ENCODE measurements at places on chromosomes 1 and 21.

DNA sequence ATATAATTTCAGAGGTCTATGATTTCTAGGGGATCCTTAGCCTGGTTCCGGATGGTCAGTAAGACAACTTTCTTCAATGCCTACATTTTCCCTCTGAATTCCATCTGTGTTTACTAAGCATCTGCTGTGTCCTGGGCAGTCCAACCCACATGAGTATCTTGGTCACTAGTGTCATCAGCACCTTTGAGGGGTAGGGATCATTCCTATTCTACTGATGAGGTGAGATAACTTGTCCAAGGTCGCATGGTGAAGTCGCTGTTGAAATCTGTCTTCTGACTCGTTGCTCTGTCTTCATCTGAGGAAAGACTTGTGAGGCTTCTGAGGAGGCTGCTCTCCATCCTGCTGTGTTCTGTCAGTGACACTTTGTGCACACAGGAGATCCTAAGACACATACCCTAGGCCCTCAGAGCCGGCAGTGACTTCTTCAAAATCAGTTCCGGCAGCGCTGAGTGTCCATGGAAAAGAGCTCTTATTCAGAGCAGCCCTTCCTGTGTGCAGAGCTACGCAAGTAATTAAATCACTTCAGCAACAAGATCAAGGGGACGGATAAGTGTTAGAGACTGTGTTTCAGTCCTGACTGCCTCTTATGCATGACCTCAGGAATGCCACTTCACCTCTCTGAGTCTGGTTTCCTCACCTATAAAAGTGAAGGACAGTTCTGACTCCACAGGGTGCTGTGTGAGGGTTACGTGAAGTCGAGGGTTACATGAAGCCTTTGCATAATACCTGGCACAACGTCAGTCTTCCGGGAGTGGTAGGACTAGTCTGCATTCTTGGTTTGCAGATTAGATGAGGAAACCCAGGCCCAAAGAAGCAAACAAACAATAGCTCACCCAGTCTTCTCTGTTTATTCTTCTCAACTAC is 28.4 kb downstream of the AK2 start:
- DNase-seq, result no peak

DNA sequence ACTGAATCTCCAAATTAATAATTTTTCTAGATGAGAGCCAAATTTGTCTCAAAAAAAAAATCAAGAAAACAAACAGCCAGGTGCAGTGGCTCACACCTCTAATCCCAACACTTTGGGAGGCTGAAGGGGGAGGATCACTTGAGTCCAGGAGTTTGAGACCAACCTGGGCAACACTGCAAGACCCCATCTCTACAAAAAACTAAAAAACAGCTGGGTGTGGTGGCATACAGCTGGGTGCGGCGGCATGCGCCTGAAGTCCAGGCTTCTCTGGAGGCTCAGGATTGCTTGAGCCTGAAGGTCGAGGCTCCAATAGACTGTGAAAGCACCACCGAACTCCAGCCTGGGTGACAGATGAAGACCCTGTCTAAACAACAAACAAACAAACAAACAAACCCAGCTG is 14.0 kb downstream of the ACBD3 start:
- DNase-seq, result no peak

- DNase-seq, result no peak
Observed at GRCh38 chr1:114341299-114341698, 169.7 kb downstream of the TRIM33 start.

DNA sequence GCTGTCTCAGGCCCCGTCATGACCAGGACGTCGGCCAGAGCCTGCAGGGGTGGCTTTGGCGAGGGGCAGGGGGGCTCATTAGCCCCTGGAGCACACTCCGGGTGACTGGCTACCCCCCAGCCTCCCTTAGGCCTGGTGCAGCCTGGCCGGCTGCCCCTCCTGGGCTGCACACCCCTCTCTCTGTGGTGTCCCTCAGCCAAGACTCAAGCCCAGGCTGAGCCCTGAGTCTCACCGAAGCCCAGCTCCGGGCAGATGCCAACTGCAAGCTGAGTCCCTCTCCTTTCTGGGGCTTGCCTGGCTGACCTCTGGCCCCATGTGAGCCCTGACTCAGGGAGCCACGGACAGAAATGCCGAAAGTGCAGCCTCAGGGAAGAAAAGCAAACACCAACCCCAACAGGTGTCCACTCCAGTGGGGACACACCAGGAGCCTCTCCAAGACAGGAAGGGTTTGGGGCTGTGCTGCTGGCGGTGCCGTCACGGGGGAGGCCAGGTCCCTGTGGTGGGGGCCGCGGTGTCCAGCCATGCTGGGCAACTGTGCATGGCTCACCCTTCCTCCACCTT is 5.3 kb upstream of the IBA57 start:
- DNase-seq, result no peak

DNA sequence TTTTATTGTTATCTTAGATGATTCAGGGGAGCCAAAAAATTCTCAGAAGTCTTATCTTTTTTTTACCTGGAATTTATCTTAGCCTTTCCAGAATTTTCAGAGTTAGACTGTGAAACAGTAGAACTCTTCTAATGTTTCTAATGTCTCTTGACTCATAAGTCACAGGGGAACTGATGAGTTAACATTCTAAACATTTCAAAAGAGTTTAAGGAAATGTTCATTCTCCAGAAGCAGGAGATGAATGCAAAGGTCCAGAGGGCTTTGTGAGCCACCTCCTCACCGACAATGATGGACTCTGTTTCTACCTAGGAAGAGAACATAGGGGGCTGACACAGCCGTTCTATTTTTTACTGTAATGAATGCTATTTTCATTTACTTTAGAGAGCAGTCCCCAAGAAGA is 157.5 kb downstream of the BRINP2 start:
- no peak for DNase-seq

DNA sequence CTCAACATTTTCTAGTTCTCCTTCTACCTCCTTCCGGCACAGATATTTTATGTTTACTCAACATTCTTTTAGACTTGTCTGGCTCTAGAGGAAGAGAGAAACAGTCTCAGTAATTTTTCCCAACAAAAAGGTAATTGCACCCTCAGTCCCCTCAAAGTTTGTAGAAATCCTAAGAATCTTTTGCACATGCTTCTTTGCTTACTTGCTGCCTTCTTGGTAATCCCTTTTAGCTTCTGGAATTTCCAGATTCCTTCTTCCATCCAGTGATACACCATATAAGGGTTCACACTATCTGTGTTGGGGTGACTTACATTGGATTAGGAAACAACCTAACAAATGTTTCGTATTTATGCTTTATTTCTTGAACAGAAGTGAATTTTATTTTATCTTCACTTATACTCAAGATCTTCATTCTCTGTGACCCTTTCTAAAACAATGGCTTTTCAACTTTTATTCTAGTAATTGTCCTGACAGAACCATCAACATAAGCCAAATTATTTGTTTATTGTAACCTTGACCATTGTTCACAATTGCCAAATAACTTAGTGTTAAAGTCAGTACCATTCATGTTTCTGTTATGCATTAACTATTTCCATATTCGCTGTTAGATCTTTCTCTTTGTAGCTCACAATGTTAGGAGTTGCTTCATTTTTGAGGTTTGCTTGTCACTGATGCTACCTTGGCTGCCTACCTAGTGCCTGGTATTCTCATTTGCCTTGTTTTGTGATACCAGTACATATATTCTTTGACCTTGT is 238.1 kb downstream of the HMCN1 start:
- DNase-seq, result no peak

DNA sequence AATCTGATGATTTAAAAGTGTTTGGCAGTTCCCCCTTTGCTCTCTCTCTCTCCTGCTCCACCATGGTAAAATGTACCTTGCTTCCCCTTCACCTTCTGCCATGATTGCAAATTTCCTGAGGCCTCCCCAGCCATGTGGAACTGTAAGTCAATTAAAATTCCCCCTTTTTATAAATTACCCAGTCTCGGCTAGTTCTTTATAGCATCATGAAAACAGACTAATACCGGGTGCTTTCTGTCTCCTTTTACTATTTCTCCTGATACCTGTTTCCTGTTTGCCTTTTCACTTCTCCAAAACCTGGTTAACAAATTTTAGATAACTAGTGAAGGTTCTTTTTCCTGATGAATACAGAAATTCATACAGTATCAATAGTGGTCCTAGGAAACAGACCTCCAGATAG is 1670.3 kb downstream of the MRPL39 start:
- DNase-seq, result no peak

- no peak for DNase-seq
Observed at GRCh38 chr1:167756730-167757405, 35.1 kb downstream of the MPZL1 start.

DNA sequence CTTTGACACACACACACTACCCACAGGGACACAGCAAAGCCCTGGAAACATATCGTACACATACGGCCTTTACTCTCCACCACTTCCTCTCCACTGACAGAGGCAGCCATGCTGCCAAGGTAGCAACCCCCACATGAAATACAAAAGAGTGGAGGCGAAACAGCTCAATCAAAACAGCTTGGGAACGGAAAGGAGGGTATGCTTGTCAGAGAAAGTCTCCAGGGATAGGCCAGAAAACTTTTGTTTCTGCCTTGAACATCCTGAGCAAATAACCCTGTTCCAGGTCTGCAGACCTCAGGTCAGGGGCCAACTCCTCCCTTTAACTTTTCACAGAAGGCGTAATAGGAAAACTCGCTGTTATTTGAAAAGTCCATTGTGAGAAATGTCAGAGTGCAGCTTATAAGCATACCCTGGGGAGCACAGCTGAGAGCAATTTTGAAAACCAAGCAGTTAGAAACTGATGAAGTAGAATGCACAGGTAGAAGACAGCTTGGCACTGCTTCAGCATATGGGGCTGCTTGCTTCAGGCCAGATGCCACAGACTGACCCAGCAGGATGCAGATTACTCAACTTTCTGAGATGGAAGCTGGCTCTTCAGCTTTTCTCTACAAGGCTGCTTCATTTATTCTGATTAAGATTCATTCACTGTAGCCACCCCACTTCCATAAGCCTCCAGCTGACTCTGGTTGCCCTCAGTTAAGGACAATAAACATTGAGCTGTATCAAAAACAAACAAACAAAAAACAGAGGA is 18.0 kb downstream of the KIAA0319L start:
- no peak for DNase-seq

DNA sequence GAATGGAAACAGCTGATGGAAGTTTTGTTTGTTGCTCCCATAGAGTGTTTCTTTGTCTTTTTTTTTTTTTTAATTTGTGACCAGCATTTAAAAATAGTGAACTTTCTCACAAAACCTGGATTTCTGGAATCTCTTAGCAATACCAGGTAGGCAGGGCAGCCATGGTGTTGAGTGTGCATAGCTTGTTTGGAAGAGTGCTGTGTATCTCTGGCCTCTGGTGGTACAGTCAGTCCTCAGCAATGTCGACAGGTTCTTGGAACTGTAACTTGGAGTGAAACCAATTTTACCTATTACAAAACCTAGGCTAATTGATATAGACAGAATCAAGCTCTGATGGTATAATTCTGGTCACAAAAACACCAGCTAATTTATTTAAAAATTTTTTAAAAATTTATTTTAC is 6.7 kb downstream of the AADACL3 start:
- no peak for DNase-seq

DNA sequence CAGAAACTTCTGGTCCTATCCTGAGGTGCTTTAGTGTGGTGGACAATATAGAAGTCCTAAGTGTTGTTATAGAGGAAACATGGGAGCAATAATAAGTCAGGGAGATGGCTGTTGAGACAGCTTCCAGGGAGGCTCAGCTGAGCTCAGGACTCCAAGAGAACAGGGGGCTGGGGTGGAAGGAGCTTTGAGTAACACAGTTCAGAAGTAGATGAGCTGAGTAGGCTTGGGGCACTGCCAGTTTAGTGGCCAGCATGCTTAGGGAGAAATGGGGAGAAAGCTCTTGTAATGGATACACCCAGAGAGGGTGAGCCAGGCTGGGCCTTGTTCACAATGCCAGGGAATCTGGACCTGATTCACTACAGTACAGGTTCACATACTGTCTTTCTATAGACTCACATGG is 201.6 kb downstream of the DAB1 start:
- DNase-seq, result no peak

DNA sequence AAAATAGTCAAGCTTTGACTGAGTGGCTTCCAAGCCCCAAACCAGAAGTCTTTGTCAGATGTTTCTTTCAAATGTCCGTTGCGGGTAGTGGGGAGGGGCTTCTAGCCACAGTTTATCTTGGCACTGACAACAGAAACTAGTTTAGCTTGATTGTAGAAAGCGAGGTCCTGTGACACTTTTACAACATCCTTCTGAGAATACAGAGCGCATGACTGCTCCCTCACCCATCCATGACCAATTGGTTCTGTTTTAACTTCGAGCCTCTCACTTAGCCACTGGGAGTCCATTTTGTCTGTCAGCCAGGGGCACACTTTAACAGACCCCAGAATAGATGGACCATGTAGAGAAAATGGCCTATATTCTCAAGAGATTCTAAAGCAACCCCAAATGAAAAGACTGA is 199.2 kb upstream of the ST6GALNAC5 start:
- no peak for DNase-seq

- no peak for DNase-seq
Observed at GRCh38 chr1:198730952-198731351, 92.1 kb downstream of the PTPRC start.

DNA sequence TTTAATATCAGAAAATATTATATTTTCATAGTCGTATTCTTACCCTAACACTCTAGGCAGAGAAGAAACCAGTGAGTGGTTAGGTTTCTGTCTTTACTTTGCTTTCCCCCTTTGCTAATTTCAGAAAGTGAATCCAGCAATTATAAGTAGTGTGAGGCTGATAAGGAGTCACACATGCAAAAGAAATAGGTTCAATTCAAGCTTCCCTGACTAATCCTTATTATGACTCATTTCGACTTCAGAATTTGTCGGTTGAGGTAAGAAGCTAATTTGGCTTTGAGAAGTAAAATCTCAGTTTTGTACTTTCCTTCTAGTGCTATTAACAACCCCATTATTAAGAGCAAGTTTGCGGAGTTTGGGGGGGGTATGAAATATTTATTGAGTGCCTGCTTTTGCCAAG is 22.4 kb downstream of the ESRRG start:
- DNase-seq, result no peak

DNA sequence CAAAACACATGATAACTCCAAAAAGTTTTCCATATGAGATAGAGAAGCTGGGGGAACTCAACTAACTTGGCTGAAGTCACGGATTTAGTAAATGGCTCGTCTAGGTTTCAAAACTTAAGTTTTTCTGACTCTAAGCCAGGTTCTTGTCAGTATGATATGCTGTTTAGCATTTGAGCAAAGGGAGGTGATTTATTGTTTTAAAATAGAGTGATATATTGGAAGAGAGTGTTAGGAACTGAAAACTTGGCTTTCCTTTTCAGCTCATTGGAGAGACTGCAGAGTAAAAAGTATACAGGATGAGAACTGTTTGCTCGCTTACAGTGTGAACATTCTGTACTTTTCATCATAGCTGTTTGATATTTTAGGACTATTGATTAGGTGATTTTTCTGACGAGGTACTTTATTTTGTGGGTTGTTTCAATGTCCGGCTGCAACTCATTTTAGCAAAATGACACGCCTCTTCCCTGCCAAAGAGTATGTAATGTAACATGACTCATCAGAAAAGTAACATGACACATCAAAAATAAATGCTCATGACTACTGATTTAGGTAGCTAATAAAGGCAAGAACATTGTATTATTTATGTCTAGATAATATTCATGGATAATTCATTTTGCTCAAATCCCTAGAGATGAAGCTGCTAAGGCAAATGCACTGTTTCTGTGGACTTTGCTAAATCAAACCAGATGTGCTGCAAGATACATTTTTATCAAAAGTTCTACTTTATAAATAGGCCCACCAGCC is 355.1 kb downstream of the GPATCH2 start:
- DNase-seq, result no peak
